Effector memory CD8-positive, alpha-beta T cell (primary cell): ENCODE measurements at places on chromosomes 7 and 10.

GRCh38 chr7:20442951-20443350 is 112.3 kb downstream of the ITGB8 start:
- DNase-seq = no peak

GRCh38 chr7:103664577-103664976 is 218.6 kb upstream of the SLC26A5 start:
- DNase-seq = no peak

- no peak for DNase-seq
Measured at GRCh38 chr7:78083476-78084120, 285.0 kb downstream of the PHTF2 start.

- no peak for DNase-seq
Measured at GRCh38 chr10:122164815-122165483, 106.1 kb upstream of the BTBD16 start.

DNA sequence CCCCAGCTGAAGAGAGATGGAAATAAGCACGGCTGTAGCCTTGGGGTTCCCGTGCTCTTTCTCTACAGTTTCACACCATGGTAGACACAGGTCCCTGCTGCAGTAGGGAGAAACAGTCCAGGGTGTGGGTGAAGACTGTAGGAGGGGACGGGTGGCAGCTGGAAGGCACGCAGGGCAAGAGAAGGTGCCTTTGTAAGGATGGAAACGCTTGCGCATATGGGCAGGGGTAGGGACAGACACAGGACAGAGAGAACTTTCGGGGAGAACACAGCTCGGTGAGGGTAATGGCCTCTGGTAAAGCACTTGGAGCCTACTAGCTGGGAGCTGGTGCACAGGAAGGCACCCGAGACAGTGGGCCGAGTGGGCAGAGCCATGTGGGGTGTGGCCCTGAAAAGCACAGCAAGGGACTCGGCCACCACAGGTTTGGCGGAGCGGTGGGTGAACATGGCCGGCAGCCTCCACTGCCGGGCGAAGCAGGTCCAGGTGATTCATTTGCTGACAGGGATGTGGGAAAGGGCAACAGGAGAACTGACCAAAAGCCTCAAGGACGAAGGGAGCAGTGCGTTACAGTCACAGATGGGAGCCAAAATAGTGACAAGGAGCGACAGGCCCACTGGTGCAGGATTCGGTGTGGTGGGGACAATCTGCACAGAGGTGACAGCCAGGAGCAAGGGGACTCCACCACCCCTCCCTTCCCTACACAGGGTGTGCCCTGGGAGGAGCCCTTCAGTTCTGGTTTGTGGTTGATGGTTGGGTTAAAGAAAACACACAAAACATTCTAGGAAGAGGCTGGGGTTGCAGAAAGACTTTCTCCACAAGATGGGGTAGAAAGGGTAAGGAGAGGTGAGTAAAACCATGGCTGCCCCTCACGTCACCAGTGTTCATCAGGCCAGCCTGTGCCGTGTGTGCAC is 97.1 kb downstream of the VOPP1 start:
- DNase-seq = no peak
